ENCODE measurements at places on chromosomes 3 and 15.

- H3K27me3 ChIP-seq: peaks cover 3% of the 10 kb centered on the region
- H3K27ac ChIP-seq: no peak overlapping the region
- H3K4me3 ChIP-seq: no peak overlapping the region
- no peaks in the 10 kb centered on the region for H3K4me1 ChIP-seq
- H3K36me3 ChIP-seq: no peaks in the 10 kb centered on the region
These were observed 53.5 kb upstream of the CCDC54 start for GRCh38 chr3:107323723-107324122.

DNA sequence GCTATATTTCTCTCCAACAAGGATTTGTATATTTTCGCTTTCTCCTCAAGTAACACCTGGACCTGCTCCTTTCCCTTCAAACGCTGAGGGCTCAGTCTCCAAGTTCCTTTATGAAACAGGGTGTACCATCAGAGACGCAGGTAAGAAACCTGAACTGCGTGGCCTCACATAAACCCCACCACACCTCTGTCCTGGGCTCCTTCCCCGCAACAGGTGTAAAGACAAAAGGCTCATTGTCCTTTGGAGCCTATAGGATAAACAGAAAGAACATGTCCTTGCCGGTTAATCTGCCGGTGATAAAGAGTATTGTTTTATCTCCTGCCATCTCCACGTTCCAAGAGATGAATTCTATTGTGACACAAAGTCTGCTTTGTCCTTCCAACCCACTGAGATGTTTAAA is 111.8 kb upstream of the ADAMTS9 start:
- H3K4me1 ChIP-seq: no peaks in the 10 kb centered on the region
- H3K27me3 ChIP-seq: no peaks in the 10 kb centered on the region
- no peak overlapping the region for H3K4me3 ChIP-seq
- DNase-seq: no peak
- H3K27ac ChIP-seq: no peak overlapping the region

- no peak overlapping the region for H3K4me3 ChIP-seq
- DNase-seq: peak; percentile 64
- H3K4me1 ChIP-seq: peaks cover 14% of the 10 kb centered on the region
- H3K27ac ChIP-seq: peak overlapping the region; percentile 67
These were observed 634 bp downstream of the MINDY2 start for GRCh38 chr15:58771621-58772250.

DNA sequence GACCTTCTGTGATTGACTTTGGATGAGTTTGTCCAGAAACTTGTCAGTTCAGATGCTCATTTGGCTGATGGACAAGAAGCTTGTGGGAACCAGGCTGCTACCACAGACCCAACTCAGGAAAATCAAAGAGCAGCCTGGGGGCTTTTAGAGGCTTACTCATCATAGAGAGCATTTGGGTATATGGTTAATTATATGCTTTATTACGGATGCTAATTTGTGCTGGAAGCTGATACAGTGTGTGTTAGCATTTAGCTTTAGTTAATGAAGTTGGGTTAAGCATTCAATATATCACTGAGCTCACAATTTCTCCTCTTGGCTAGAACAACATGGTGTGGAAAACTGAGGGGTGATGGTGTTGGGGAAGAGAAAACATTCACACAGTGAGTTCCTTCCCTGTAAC is 664.2 kb upstream of the CFAP20DC start:
- H3K27me3 ChIP-seq: no peaks in the 10 kb centered on the region
- H3K4me3 ChIP-seq: no peak overlapping the region
- peaks cover 6% of the 10 kb centered on the region for H3K36me3 ChIP-seq
- H3K4me1 ChIP-seq: no peaks in the 10 kb centered on the region

DNA sequence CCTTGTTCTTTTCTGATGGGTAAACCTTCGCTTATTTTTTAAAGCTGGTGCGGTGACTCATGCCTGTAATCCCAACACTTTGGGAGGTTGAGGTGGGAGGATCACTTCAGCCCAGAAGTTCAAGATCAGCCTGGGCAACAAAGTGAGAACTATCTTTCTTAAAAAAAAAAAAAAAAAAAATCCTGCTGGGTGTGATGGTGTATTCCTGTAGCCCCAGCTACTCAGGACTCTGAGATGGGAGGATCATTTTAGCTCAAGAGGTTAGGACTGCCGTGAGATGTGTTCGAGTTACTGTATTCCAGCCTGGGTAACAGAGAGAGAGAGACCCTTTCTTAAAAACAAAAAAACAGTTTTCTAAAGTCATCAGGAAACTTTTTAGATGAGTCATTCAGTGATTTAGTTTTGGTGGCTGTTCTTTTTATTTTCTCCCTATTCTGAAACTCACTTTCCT is 37.7 kb downstream of the SLMAP start:
- H3K4me3 ChIP-seq: no peak overlapping the region
- peaks cover 17% of the 10 kb centered on the region for H3K4me1 ChIP-seq
- no peak for DNase-seq

Measured in natural killer cell treated with Interleukin-12 subunit alpha and Interleukin-12 subunit beta and Interleukin-15 and Interleukin-18, amount 100 ng/mL, for 72 hours (primary cell).